ENCODE measurements at places on chromosomes 3 and 15.

DNA sequence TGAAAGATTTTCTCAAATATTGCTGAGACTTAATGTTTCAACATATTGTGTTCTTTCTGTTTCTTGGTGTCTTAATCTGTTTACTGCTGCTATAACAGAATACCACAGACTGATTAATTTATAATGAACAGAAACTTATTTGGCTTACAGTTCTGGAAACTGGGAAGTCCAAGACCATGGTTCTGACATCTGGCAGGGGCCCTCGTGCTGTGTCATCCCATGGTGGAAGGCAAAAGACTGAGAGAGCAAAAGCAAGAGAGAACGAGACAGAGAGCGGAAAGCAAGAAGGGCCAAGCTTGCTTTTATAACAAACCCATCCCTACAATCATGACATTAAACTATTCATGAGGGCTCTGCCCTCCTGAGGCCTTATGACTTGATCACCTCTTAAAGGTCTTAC is 88.7 kb downstream of the ARNT2 start:
- DNase-seq, result no peak

DNA sequence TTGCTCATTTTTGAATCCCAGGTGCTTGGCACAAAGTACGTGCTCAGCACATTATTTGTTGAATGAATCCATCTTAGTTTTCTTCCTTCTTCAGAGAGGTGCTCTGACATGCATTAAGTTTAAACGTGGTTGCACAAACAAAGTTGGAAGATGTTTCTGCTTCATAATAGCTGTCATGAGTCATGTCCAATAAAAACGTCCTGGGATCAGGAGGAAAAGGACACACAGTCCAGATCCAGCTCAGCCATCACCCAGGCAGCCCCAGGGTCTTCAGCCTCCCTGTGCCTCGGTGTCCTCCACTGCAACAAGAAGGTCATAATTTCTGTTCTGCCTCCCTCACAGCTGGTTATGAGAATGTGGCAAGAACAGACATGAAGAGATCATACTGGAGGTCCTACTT is 55.4 kb downstream of the CCNL1 start:
- DNase-seq, result no peak

GRCh38 chr3:61141227-61141626 is 110.0 kb downstream of the FHIT start:
- DNase-seq, result no peak

- DNase-seq, result no peak
Measured at GRCh38 chr3:172187511-172187910, 148.1 kb downstream of the FNDC3B start.

GRCh38 chr3:151203051-151203420 is at the start of gene GPR171:
TSS of gene GPR171 (minus strand) at chr3:151203216. CDS start at chr3:151199386, 3,830 bp downstream.
- no peak for DNase-seq
